ELR (cell line): ENCODE measurements at places on chromosomes 6 and 20.

DNA sequence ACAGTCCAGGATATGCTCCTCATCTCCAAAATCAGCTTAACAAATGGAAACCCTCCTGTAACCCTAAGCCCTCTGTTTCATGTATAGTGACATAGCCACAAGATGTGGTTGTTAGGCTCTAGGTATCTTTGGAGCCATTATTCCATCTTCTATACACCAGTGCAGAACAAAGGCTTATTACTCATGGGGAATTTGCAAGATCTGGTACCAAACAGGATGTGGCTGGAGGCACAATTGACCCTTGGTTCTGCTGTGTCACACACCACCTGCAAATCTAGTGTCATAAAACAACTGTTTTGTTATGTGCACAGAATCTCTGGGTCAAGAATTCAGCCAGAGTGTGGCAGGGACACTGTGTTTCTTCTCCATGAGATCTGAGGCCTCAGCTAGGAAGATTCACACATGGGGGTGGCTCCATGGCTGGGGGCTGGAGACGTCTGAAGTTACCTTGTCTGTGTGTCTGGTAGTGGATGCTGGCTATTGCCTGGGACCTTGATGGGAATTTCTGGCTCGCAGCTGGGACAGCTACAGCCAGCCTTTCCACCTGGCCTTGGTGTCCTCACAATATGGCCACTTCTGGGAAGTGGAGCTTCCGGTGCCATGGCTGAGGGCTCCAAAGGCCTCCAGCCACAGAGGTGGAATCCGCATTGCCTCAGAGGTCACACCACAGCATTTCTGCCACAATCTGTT is 369.9 kb downstream of the CDH26 start:
- no peak for DNase-seq

- peak; percentile 37 for DNase-seq
Measured at GRCh38 chr20:11395581-11395980, 522.1 kb upstream of the BTBD3 start.

DNA sequence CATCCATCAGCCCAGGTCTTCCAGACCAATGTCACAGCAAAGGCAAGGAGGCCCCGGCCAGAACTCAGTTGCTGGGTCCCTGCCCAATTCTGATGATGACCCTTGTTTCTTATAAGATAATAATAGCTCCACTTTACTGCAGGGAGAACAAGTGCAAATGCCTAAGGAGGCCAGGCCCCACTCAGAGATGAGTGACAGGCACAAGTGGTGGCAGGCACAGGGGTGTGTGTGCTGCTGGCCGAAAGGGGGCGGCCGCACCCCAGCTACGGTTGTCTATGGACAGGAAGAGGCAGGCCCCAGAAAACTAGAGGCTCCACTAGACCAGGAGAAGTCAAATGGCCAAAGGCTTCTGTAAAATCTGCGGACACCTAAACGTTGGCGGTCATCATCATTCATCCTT is 28.6 kb downstream of the GNAS-AS1 start:
- DNase-seq: no peak

GRCh38 chr20:44253528-44253927 is 6.4 kb downstream of the GDAP1L1 start:
- DNase-seq: peak; percentile 24

DNA sequence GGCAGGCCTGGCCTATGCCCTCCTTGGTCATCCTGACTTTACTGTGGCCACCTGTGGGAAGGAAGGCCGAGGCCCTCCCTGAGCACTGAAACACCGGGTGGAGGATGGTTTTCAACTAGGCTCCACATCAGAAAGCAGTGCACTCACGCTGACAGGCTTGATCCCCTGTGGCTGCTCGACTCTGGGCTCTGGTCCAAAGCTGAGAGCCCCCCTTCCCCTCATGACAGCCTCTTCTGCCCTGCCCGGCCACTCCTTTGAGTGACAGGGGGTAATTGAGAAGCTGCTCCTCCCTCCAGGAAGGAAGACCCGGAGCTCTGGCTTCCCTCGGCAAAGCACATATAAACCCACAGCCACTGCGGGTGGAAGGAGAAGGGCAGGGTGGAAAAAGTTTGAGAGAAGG is 43.6 kb downstream of the MUC22 start:
- no peak for DNase-seq
